ENCODE measurements at places on chromosomes 12 and 14. TPM values are rescaled to one million over a fixed set of nuclear protein-coding genes. Genes with fewer than 3 reads are reported as not detected.
A peak's percentile ranks its signal among the peaks of the same experiment; 100 is the strongest.

DNA sequence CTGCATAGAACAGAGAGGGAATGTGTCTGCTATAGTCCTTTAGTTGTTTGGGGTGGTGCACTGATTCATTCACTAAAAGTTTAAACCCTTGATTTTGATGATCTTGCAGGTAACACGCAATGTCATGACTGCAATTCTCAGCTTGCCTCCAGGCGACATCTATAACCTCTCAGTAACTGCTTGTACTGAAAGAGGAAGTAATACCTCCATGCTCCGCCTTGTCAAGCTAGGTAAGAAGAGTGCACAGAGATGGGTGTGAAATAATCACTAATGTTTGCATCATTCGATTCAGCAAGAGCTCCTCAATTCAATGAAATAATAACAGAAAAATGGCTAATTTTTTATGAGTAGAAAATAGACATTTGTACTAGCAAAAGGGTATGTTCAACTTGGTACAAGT lies 203.7 kb downstream of the PTPRO start:
- no peak for DNase-seq

- no peak for DNase-seq
Observed at GRCh38 chr12:28369483-28369882, 179.2 kb downstream of the CCDC91 start.

- DNase-seq, result no peak
Observed at GRCh38 chr12:64598831-64599230, 11.5 kb upstream of the RASSF3 start.

The MIP gene
- total RNA-seq, result not detected

DNA sequence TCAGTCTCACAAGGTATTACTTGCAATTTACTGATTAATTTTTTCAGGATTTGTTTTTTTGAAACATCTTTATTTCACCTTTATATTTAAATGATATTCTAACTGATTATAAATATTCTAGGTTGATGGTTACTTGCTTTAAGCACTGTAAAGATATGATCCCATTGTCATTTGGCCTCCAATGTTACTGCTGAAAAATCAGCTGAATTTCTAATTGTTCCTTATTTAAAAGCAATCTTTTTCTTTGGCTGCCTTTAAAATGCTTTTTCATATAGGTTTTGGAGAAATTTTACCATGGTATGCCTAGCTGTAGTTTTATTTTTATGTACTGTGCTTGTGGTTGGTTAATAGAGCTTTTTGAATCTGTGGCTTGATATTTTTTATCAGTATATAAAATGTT lies 275.6 kb upstream of the PPFIA2 start:
- no peak for DNase-seq

DNA sequence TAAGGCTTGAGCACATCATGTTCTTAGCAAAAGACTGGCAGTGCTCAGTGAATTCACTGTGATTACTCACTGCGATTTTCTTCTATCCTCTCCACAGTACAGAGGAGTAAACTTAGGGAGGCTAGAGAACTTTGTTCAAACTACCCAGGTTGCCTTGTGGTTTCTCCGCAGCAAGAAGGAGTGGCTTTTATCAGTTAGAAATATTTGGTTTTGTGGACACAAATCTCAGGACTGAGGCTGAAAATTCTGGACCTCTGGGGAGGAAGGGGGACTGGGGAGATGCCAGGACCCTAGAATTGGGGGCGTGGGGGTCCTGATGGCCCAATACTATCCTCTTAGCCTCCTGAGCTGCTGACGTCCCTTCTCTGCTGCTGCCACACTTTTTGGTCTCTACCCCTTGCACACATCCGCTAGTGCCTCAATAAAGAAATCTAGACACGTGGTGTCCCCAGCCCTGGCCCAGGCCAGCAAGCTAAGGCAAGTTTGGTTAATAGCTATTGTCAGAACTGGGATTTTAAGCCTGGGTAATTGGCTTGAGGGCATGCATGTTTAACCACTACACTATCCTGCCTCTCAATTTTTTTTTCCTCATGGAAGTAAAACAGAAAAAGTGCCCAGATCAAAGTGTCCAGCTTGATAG lies 842 bp downstream of the OAS2 start:
- DNase-seq, result no peak

DNA sequence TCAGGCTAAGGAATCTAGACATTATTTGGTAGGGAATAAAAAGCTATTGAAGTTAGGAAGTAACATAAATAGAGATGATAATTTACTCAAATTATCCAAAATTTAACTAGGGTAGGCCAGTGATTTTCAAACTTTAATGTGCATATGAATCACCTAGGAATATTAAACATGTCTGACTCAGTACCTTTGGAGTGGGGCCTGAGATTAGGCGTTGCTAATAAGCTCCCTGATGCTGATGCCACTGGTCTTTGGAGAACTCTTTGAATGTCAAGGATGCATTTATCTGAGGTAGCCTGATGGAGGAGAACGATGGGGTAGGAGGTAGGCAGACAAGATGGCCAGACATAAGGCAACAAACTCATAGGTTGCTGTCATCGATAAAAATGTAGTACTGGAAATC lies 33.2 kb downstream of the EFCAB11 start:
- DNase-seq, result no peak

DNA sequence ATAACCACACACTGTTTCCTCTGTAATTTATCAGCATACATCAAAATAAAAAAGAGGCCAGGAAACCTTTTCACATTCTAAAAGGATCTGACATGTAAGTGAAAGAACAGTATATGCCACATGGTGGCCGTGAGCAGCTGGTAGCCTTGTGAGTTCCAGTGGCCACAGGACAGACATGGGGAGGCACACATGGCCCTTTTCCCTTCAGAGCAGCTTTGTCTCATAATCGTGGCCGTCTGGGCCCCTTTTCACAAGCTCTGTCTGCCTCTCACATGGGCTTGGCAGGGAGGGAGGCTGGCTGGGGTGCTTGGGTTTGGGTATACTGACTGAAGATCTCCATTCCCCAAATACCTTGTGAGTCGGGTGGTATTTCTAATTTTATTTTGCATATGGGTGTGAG lies 1.5 kb upstream of the ZDHHC22 start:
- DNase-seq, result no peak

DNA sequence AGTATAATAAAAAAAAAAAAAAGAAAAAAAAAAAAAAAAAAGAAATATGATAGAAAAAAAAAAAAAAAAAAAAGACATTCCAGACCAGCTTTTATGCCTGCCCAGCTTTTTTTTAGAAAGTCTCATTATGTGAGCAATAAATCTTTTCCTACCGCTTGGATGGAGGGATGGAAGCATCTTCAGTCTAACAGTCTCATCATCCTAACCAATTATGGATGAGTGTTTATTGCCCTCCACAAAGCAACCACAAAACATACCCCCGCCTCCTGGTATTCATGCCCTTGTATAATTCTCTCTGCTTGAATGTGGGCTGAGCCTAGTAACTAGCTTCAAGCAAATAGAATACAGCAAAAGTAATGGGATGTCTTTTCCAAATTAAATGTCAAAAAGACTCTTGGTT lies 33.7 kb upstream of the ADAMTS20 start:
- no peak for DNase-seq

DNA sequence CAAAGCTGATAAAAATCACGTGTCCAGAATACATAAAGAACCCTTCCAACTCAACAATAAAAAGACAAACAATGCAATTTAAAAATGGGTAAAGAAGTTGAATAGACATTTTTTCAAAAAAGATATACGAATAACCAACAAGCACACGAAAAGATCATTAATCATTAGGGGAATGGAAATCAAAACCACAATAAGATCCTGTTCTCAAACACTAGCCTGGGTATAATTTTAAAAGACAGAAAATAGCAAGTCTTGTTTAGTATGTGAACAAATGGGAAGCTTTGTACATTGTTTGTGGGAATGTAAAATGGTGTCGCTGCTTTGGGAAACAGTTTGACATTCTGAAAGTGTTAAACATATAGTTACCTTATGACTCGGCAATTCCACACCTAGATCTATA lies 86.3 kb upstream of the LMNTD1 start:
- DNase-seq, result no peak

DNA sequence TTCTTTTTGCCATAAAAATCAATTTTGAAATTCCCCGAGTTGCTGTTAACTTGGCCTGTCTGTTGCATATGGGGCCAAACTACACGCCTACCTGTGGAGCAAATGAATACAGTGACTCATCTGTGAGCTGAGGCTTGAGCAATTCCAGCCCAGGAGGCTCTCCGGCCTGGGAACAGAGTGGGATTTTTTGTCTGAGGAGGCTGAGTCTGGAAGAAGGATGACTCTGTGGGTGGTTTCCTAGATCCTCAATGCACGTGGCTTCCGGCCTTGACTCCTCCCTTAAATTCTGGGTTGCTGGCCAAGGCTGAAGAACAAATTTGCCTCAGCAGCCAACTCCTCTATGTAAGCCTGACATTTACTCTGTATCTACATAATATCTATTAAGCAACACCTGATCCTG lies 124.1 kb downstream of the SSPN start:
- no peak for DNase-seq

The FBLN5 gene
- 0.82 TPM for total RNA-seq

The HOXC10 gene
- not detected for total RNA-seq

DNA sequence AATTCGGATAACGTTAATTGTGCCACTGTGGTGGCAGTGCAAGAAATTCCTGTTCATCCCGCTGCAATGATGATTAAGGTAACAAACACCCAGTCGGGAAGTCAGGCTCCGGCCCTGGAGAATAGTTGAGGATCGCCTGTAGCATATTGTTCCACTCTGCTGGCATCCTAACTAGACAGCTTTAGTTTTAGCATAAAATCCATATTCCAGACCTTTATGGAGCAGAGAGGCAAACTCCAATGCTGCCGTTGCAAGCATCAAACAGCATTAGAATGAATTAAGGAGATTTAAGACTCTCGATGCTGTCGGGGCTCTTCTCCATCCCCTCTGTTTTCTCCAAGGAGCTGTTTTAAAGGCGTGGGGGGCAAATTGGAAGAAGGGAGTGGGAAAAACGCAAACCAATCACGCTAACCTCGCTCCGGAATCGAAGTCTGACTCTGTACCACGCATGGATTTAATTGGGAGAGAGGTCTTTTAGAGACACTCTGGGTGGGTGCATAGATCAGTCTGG lies 660.4 kb downstream of the VRK1 start:
- DNase-seq, result no peak

The RBM25 gene
- 96.5 TPM for total RNA-seq

- DNase-seq, result no peak
Observed at GRCh38 chr14:54343272-54344121, 53.3 kb upstream of the CDKN3 start.

The DERA gene
- total RNA-seq, result 25.2 TPM

DNA sequence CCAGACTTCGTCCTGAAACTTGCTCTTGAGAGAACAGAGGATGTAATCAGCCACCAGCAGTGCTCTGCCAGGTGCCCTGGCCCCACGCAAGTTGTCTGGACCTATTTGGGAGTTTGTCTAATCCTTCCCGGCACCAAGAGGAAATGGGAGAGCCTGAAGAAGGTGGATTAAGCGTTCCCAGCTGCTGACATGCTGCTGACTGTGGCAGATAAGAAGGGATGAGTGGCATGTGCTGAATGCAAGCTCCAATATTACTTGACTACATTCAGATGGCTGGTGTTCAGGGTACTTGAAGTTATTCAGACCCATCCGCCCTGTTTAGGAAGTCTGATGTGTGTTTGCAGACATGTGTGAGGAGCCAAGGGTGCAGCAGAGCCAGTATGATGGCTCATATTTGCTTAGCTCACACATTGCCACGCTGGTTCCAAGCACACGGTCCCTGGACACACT lies 440.6 kb upstream of the CCDC196 start:
- DNase-seq, result no peak

- DNase-seq, result no peak
Observed at GRCh38 chr14:52312931-52313355, 1.2 kb upstream of the PTGER2 start.

GRCh38 chr12:8081251-8081920 lies 688 bp upstream of the NECAP1 start:
- DNase-seq, result peak; percentile 54

- no peak for DNase-seq
Observed at GRCh38 chr14:24853446-24853845, 196.5 kb downstream of the STXBP6 start.

DNA sequence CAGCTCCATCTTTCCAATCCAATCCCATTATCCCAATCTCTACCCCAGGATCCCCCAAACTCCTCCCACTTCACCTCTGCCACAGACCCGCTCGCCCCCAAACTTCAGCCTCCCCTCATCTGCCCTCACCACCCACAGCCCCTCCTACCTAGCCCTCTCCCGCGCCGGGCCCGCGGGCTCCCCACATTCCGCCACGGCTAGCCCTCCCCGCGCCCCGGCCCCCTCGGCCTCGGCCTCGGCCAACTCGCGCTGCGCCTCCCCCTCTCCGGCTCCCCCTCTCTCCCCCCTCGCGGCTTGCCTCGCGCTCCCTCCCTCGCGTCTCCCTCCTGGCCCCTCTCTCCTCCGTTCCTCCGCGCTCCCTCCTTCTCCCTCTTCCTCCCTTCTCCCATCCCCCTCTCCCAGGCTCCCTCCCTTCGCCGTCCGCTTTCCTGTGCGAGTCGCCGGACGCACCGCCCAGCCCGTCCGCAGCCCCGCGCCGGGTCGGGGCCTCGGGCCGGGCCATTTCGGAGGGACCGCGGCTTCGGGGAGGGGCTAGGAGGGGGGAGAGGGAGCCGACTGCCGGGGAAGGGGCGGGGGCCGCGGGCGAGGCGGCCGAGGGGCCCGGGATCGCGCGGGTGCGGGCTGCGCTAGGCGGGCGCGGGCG lies at the start of gene ATN1:
Gene ATN1, plus strand, starts transcription at position 581 of the 643 bp plus-strand sequence. CDS start 6,043 bp downstream, outside the sequence.
- DNase-seq, result peak; percentile 30

The PRR4 gene
- 0.70 TPM for total RNA-seq

The GALNT16 gene
- total RNA-seq, result not detected

The TSPAN11 gene
- total RNA-seq, result not detected

GRCh38 chr14:76829650-76830421 lies 3.6 kb downstream of the LRRC74A start:
- no peak for DNase-seq

GRCh38 chr12:51011955-51012354 lies 14.2 kb downstream of the SLC11A2 start:
- no peak for DNase-seq

GRCh38 chr12:41636653-41637052 lies 448.5 kb downstream of the PDZRN4 start:
- no peak for DNase-seq

The SRRM4 gene
- total RNA-seq, result not detected

The FOXA1 gene
- not detected for total RNA-seq

Measured in CD8-positive, alpha-beta memory T cell (primary cell).